ENCODE measurements at places on chromosomes 3 and 15.
A peak's percentile ranks its signal among the peaks of the same experiment; 100 is the strongest.

DNA sequence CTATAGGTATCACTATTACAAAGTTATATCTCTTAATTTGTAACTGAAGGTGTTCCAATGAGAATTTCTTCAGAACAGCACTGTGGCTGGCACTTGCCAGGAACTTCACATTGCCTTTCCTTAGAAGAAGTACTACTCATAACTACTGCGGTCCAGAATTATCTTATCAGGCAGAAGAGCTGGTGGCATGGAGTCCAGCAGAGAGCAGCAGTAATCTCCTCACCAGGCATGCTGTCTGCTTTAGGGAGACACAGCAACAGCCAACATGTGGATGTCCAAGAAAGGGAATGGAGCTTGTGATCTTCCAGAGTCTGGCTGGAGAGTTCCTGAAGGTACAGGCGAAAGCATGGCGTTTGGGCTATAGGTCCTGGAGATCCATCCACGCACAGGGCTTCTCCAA is 919.7 kb upstream of the NR2F2 start:
- no peak for DNase-seq

GRCh38 chr3:150317469-150317868 is 90.6 kb upstream of the TSC22D2 start:
- DNase-seq, result no peak

DNA sequence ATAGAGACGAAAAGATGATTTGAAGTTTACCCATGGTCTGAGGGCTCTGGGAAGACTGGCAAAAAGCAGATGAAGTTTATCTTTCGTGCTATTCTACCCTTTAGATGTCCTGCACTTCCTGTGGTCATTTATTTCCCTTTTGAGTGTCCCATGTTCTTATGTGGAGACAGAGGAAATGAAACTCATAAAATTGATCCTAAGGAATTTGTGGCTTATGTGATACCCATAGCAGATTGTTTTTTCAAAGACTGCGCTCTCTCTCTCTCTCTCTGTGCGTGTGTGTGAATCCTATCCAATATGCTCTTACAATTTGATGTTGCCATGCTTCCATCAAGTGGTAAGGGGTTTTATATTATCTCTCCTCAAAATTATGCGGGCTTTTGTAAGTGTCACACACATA is 607.5 kb upstream of the DPPA4 start:
- no peak for DNase-seq

- no peak for DNase-seq
These were observed 354.6 kb upstream of the ROPN1 start for GRCh38 chr3:124346487-124346886.

DNA sequence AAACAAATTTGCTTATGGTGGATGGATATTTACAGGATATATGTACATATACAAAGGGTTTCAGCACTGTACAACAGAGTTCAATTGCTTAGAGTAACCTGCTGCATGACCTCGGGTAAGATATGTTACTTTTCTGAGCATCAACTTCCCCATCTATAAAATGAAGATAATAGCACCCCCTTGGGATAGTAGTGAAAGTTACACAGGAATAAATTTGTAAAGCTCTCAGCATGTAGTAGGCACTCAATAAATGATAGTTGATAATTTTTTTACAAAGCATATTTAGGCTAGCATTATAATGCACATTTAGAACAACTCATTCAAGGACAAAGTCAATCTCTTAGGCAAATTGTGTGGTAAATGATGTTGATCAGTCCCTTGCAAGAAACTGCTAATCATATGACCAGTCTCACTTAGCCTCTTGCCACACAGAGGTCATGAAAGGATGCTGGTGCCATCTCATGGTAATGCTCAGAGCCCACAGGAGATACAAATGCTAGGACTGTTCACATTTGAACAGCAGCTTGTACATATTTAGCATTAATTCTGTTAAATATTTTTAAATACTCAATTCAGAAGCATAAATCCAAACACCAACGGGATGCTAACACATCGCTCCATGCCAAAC is 123.9 kb downstream of the MAGI1 start:
- DNase-seq, result no peak

- DNase-seq, result no peak
These were observed 36.0 kb downstream of the PARP14 start for GRCh38 chr3:122716667-122717066.

DNA sequence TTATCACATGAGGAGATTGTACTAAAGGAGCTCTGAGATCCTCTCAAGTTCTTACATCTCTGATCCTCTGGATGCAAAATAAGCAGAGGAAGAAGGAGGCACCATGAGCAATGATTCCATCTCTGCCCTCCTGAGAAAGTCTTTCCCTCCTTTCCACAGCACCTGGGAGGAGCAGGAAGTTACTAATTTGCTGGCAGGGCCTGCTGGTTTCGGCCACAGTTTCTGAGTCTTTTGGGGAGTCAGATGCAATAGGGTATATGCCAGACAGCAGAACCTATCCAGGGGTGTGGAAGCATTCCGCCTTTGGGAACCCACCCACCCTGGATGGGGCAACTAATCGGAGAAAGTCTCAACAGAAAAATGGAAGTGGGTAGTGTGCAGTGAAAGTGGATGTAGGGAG is 38.5 kb upstream of the SPTSSB start:
- no peak for DNase-seq

DNA sequence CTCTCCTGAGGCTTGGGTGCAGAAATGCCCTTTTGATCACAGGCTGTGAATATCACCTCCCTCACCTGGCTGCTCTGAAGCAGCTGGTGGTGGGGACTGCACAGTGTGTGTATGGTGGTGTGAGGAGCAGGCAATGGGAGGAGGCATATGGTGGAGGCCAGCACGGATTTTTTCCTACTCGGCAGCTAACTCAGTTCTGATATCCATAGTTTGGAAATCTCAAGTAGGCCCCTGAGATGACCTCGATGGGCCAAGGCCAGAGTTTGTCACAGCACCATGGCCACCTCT is 21.3 kb upstream of the CXCR6 start:
- DNase-seq, result no peak

GRCh38 chr15:57570994-57571393 is 20.7 kb upstream of the MYZAP start:
- DNase-seq, result no peak

DNA sequence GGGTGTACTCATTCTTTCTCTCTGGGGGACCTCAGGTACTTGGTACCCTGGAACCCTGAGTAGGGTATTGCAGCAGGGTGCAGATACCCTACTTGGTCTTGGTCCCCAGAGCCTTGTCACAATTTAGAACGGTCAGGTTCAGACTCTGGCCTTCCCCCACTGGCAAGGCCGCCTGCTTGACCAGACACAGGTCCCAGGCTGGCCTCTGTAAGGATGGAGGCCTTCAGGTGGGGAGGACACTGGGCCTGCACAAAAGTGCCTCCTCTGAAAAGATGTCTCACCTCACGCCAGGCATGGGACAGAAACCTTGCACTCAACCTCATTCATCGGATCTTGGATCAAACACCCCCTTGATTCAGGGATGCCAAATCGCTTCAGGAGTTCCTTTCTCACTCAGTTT is 158.4 kb downstream of the KLF13 start:
- DNase-seq, result no peak

DNA sequence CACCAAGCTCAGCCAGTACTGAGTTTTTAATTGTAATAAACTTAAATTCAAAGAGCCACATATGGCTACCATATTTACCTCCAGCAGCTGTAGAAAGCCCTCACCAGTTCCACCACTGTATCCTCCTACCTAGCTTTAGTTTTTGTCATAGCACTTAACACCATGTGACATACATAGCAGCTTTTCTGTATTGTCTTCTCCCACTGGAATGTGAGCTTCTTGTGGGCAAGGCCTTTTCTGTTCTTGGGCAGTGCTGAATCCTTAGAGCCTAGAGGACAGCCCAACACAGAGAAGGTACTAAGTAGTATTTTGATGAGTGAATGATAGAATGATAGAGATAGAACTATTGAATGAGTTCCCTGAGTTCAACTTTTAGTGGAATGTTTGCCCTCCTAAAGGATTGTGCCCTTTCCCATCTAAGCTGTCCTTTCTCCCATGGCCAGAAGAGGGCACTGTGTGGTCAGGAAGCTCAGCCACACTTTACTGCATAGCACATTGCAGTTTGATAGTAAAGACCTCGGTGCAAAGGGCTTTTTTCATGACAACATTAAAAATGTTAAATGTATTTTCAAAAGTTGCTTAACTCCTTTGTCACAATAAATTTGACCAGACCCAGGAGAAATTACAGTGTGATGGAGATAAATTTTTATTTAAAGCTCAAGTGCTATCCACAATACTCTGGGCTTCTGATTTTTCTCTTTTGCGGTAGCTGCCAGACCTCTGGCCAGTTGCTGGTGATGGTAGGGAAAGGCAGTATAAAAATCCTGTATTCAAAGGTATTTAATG is 115.8 kb downstream of the GHSR start:
- DNase-seq, result peak; percentile 9

DNA sequence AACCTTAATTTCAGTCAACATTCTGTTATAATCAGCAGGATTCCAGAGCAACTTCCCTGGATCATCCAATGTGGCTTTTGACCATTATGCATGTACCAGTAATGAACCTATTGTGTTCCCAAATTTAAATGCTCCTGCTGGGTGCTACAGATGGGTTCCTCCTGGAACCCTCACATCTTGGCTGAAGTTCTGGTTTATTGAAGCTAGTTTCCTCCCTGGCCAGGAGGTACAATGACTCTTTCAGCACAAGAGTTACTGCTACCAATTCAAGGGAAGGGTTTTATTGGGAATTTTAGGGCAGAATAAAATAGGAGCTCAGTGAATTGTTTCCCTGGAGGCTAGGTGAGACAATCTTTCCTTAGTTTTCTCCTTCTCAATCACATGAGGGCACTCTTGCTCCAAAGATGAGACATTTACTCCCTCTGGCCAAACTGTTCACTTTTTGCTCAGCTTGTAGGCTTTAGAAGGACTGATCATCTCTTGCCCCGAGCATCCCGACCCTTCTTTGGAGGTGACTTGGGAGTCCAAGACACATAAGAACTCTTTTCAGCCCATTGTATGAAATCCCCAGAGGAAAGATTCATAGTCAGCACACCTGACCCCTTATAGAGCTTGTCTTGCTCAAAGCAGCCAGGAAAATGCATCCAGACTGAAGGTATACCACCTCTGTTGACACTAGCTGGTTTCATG is 8.8 kb upstream of the NPHP3 start:
- DNase-seq, result no peak

DNA sequence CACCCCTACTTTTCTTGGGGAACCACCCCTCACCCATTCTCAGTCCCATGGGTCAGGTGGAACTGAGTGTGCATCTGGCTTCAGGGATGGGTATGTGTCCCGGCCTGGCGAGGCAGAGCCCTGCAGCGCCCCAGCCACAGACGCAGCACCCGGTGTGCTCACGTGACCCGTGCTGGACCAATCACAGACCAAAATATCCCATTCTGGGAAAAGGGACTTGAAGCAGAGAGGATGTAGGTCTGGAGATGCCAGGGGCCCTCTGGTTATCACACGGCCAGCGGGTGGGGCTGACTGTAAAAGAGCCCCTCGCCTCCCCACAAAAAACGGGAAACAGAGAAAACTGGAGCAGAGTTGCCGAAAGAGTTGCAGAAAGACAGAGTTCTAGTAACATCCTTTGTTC is 138.0 kb upstream of the RAD18 start:
- DNase-seq, result no peak

DNA sequence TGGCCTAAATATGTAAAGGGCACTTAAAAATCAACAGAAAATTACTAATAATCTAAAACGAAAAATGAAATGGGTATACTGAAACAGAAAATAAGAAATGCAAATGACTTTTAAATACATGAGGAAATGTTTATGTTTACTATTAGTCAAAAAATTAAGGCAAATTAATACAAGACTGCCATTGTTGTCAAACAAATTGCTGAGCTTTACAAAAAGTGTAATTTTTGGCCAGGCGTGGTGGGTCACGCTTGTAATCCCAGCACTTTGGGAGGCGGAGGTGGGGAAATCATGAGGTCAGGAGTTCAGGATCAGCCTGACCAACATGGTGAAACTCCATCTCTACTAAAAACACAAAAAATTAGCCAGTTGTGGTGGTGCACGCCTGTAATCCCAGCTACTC is 343.9 kb upstream of the SGO1 start:
- no peak for DNase-seq

- no peak for DNase-seq
These were observed 115.4 kb upstream of the GALNT15 start for GRCh38 chr3:16059081-16059537.

DNA sequence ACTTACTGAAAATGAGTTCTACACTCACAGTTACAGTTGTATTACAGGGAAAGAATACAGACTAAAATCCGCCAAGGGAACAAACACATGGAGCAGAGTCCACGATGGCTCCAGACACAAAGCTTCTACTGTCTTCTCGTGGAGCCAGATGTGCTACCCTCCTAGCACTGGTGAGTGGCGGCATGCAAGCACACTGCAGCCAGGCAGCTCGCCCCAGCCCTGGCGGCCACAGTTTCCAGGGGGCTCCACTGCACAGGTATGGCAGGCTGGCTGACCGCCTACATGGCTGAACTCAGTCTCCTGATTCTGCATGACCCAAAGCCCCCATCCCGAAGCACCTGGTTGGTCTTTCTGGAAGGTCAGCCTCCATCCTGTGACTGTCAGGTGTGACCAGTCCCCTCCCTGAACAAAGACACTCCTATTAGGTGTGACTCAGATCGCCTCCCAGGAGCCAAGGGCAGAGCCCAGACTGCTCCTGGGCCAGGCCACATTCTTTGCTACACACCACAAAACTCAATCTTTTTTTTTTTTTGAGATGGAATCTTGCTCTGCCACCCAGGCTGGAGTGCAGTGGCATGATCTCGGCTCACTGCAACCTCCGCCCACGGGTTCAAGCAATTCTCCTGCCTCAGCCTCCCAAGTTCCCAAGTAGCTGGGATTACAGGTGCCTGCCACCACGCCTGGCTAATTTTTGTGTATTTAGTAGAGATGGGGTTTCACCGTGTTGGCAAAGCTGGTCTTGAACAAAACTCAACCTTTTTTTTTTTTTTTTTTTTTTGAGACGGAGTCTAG is 51.5 kb downstream of the CFAP92 start:
- DNase-seq, result no peak

DNA sequence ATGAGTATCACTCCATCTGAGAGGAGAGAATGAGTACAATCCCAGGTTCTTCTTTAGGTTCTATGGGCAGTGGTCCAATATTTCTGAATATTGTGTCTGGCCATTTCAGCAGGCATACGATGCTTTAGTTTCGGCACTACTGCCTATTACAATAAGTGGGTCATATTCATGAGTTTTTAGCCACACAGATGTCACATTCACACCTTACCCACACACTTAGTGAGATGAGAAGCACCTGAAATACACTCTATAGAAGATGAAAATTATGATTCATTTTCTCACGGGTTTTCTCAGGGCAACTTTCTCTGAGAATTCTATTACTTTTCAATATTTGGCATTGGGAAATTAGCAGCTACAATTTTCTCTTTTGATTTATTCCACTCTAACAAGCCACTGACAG is 132.2 kb downstream of the TGFBR2 start:
- no peak for DNase-seq

- no peak for DNase-seq
These were observed 460.4 kb upstream of the NAALADL2 start for GRCh38 chr3:174398761-174399160.

- no peak for DNase-seq
These were observed 336.1 kb downstream of the TBL1XR1 start for GRCh38 chr3:176861137-176861536.

Measured in stimulated activated CD8-positive, alpha-beta memory T cell treated with anti-CD3 and anti-CD28 coated beads, Interleukin-15, amount 100 ng/mL, for 4 hours (primary cell).